ENCODE measurements at places on chromosomes 12 and 14. TPM values are rescaled to one million over a fixed set of nuclear protein-coding genes. Genes with fewer than 3 reads are reported as not detected.

The HCAR1 gene
- total RNA-seq = 0.04 TPM

The TPPP2 gene
- total RNA-seq = not detected

The MYBPC1 gene
- total RNA-seq = not detected

The ENDOU gene
- total RNA-seq = not detected

The RAB3IP gene
- total RNA-seq = 60.2 TPM

Measured in H7 (cell line).